ENCODE measurements at places on chromosomes 1 and 21.

- DNase-seq: no peak
Observed at GRCh38 chr1:2445162-2445822, 30.8 kb upstream of the PLCH2 start.

DNA sequence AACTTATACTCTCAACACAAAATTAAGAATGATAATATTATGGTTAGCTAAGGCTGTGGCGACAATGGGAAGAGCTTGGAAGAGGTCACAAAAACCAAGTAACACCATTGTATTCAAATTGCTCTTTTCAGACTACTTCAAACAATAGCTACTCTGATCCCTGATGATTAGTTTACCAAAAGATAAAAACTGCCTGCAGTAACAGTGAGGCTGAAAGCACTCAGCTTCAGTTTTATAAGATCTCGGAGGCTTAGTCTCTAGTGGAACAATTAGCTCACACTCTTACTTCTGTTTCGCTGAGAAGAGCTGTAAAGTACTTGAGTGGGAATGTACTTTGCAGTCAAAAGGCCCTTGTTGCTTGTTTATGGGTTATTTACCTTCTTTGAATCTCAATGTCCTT, 278.5 kb downstream of the LRRC7 start:
- no peak for DNase-seq

DNA sequence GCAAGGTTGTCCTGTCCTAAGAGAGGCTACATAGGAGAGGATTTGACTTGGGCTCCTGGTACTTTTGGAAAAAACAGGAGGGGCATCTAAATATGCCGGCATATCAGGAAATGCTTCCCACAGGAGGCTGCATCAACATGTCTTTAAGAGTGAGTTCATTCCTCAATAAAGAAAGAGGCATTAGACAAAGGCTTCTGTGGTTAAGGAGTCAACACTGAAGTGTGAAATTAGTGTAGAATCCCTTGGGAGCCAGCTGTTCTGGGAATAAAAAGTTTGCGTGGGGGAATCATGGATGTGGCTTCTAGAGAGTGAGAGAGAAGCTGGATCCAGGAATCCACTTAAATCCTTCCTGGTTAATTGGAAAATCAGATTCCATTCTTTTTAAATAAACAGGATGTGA, 69.5 kb downstream of the DNM3 start:
- DNase-seq: no peak

GRCh38 chr1:161531986-161532643, 7.8 kb downstream of the HSPA6 start:
- DNase-seq: no peak

- no peak for DNase-seq
Observed at GRCh38 chr1:165880993-165881392, 53.6 kb downstream of the UCK2 start.

- peak; percentile 9 for DNase-seq
Observed at GRCh38 chr21:34274001-34274400, 89.8 kb upstream of the KCNE2 start.

DNA sequence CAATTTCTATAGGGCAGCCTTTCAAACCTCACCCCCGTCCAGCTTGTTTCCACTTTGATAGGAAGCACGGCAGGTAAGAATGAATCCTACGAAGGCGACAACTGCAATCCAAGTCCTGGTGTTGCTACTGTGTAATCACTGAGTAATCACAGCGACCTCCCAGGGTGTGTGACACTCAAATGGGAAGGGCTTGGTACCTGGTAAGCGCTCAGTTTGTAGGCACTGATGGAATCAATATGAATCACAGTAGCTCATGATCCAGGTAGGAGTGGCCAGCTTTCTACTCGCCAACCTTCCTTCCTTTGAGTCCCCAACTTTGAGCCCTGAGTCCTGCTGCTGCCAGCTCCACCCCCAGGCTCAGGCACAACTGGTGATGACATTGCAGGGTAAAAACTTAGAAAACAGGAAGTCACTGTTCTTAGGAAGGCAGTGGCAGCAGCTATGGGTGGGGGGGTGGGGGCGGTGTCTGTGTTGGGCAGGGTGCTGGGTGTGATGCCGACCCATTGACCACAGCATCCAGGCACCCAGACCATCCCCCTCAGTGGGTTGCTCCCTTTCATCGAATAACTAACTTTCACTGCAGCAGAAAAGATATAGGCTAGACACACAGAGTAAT, 70.7 kb downstream of the CD247 start:
- DNase-seq: no peak

GRCh38 chr1:167486090-167486824, 32.1 kb downstream of the CD247 start:
- no peak for DNase-seq

DNA sequence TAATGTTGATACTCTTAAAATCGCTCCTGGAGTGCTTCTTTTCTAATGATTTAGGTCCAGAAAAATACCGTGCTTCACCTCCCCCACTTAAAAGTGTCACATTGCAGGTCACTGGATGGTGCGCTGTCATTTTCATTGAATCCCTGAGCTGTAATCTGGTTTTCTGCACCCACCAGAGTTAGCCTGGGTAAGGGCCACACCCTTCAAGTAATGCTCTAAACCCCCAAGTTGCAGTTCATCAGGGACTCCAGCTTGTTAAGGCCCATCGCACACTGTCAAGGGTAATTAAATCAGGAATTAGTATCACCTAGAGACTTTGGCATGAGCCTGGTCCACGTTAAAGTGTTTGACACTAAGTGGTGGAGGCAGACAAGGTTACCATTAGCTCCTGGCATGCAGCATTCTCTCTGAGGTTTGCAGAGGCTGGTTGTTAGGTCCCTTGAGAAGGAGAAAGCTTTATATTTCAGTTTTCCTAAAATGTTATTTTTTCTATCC, 34.0 kb downstream of the ASTN1 start:
- no peak for DNase-seq

DNA sequence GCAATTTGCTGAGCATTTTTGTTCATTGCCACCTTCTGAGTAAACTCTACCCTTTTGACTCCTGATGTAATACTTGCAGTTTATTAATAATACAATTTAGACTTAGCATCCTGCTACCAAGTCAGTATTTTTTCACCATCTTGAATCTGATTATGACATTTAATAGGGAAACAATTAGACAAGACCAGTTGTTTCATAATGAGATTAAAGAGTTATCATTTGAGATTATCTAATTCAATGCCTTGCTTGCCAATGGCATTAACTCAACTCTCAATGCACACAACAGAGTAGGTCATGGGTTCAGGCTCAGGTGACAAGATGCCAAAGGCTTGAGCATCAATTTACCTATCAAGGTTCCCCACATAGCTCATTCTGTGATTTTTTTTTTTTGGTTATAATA, 488.4 kb downstream of the DISC1 start:
- DNase-seq: no peak

GRCh38 chr1:154155251-154155650, 378 bp upstream of the NUP210L start:
- DNase-seq: no peak

DNA sequence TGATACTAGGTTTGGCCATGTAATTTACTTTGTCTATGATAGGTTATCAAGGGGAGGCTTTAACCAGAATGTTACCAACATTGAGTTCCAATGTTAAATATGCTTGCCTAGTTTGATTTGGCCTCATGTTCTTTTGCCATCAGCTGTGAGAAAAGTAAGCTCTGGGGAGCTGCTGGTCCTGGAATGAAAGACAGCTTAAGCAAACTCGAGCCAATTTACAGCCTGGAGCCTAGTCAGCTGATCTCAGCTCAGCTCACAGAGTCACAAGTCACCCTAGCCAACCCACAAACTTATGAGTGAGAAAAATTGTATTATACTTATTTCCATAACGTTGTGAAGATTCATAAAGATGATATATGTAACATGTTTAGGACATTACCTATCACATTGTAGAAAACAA, 426.7 kb downstream of the RWDD3 start:
- DNase-seq: no peak

DNA sequence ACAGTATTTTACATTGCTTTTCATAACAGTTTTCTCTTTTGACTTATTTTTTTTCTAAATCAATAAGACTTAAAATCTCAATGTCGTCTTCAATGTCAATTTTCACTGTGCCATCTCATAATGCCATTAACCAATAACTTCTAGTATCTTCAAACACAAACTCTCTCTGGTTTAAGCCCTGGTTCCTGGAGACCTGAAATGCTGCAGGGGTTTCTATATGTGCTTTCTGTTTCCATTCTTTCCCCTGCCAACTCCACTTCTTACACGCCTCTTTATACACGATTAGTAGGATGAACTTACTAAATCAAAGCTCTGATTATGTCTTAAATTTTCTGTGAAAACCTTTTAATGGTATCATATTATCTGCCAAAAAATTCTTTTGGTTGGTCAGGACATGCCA, 191.4 kb downstream of the AMY1C start:
- no peak for DNase-seq

Measured in AG04449 (cell line).